ENCODE measurements at places on chromosomes 12 and 14.

DNA sequence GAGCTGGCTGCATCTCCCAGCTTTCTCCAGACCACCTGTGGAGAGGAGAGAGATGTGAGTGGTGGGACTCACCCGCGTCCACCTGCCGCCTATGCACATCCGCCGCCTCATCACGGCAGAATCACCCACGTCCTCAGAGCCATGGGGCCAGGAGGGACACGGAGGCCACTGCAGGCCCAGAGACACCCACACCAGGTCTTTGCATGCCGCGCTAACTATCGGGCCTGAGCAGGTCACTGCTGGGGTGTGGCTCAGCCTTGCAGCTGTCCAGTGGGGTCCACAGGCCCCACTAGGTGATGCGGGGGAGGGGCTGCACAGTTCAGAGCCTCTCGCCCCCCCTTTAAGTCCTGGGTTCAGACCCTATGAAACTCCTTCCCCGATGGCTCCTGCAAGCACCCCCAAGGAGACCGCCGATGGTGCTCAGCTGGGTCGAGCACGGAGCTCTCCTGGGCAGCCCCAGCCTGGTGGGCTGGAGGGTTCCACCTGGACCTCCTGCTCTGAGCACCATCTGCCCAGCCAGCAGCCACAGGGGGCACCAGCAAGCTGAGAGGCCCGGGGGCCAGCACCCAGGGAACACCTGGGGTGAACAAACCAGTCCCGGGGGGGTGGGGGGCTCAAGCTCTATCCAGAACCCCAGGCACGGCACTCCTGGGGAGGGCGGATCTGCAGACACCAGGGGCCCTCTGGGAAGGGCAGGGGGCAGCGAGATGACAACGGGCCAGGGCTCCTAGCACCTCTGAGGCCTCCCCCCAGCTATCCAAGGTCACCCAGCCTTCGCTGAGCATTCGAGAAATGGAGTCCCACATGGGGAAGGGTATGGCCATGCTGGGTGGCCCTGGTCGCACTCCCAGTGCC lies 34.3 kb downstream of the CCNK start:
- no peak for DNase-seq

- DNase-seq = no peak
These were observed 1.4 kb upstream of the TRMT61A start for GRCh38 chr14:103527408-103528145.

DNA sequence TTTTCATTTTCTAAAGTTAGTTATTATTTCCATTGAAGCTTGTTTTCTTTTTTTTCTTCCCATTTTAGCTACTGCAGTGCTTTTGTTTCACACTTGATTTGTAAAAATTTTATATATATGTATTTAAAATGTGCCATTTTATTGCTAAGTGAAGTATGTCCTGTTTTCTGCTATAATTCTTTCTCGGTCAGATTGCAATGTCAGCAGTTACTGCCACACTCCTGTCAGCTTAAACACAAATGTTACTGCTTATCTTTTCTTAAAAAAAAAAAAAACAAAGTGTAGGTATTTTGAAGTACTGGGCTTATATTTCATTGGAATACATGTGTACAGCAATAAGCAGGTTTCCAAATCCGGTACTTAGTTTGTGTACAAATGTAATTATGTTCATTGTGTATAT lies 63.4 kb upstream of the AEBP2 start:
- no peak for DNase-seq

DNA sequence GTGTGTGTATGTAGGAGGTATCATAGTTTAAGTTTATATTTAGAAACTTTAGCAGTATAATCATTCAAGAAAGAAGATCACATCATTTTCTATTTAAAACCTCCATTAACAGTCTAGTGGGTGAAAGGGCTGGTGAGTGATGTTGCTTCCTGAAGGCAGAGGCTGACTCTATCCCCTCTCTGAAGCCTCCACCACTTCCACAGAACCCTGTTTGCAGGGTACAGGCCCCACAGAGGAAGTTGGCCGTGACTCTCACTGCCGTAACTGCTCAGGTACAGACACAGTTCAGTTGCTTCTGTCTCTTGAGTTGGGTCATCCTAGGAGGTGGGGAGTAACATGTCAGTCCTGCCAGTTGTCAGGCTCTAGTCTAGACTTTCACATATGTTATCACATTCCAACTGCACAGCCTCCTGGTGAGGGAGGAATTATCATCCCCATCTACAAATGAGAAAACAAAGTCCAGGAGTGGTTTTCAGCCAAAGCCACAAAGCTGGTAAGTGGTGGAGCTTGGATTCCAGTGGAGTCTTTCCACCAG lies 31.5 kb downstream of the CFL2 start:
- no peak for DNase-seq
